Islet precursor cell (in vitro differentiated cells): ENCODE measurements at places on chromosomes 12 and 14.

DNA sequence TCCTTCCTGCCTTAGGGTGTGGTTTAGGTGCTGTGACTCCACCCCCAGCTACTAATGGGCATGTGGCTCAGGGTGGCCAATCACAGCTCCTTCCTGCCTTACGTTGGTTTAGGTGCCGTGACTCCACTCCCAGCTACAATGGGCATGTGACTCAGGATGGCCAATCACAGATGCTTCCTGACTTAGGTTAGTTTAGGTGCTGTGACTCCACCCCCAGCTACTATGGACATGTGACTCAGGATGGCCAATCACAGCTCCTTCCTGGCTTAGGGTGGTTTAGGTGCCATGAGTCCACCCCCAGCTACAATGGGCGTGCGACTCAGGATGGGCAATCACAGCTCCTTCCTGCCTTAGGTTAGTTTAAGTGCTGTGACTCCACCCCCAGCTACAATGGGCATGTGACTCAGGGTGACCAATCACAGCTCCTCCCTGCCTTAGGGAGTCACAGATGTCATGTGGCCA lies 163.9 kb downstream of the TBX5 start:
- DNase-seq, result no peak

GRCh38 chr12:89340861-89341260 lies 11.4 kb downstream of the DUSP6 start:
- no peak for DNase-seq

GRCh38 chr14:69996216-69996615 lies 117.0 kb downstream of the SMOC1 start:
- no peak for DNase-seq

DNA sequence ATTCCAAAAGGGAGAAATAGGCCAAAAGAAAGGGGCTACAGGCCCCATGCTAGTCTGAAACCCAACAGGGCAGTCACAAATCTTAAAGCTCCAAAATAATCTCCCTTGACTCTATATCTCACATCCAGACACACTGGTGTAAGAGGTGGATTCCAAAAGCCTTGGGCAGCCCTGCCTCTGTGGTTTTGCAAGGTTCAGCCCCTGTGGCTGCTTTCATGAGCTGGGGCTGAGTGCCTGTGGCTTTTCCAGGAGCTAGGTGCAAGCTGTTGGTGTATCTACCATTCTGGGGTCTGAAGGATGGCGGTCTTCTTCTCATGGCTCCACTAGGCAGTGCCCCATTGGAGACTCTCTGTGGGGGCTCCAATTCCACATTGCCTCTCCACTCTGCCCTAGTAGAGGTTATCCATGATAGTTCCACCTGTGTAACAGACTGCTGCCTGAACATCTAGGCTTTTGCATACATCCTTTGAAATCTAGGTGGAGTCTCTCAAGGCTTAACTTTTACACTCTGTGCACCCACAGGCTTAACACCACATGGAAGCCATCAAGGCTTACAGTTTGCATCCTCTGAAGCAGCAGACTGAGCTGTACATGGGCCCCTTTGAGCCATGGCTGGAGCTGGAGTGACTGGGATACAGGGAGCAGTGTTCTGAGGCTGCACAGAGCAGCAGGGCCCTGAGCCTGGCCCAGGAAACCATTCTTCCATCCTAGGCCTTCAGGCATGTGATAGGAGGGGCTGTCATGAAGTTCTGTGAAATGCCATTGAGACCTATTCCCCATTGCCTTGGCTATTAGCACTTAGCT lies 66.5 kb upstream of the ABCD2 start:
- no peak for DNase-seq

GRCh38 chr12:113936460-113936859 lies 29.7 kb downstream of the RBM19 start:
- no peak for DNase-seq

- no peak for DNase-seq
Observed at GRCh38 chr12:105369014-105369413, 38.5 kb downstream of the C12orf75 start.

GRCh38 chr12:110498984-110499706 lies 2.8 kb downstream of the VPS29 start:
- no peak for DNase-seq

DNA sequence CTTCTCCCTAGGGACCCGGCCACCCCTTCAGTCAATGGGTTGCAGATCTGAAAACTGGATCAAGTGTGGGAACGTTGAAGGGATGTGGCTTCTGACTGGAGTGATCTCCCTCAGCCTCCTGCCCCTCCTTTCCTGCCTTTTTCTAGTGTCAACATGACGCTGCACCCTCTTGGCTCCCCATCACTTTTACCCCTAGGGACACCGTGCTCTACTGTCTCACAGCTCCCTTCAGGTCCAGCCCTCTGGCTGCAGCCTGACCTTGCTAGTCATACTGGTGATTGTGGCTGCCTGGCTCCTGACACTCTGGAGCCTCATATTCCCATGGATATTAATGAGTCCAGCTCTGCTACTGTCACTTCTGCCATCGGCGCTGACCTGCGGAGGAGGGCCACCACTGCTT lies 51.5 kb upstream of the RASSF3 start:
- no peak for DNase-seq

GRCh38 chr12:77025782-77026314 lies 39.5 kb downstream of the E2F7 start:
- no peak for DNase-seq
